ENCODE measurements at places on chromosomes 4 and X. TPM values are rescaled to one million over a fixed set of nuclear protein-coding genes. Genes with fewer than 3 reads are reported as not detected.

DNA sequence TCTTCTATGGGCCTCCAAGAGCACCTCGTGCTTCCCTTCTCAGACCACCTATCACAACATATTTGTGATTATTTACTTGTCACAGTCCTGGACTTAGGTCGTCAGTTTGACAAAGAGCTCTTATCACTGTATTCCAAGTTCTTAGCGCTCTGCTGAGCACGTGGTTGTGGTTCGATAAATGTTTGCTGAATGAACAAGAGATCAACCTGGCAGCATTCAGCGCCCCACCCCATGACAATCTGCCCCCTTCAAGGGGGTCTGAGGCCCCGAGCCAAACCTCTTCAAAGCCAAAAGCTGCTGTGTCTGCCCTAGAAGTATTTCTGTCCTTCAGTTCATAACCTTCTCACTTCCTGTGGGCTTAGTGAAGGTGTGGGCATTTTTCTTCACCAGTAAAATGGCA, 15.0 kb downstream of the RPS4X start:
- no peak for DNase-seq

The ADH1B gene
- polyA plus RNA-seq = 10.4 TPM

DNA sequence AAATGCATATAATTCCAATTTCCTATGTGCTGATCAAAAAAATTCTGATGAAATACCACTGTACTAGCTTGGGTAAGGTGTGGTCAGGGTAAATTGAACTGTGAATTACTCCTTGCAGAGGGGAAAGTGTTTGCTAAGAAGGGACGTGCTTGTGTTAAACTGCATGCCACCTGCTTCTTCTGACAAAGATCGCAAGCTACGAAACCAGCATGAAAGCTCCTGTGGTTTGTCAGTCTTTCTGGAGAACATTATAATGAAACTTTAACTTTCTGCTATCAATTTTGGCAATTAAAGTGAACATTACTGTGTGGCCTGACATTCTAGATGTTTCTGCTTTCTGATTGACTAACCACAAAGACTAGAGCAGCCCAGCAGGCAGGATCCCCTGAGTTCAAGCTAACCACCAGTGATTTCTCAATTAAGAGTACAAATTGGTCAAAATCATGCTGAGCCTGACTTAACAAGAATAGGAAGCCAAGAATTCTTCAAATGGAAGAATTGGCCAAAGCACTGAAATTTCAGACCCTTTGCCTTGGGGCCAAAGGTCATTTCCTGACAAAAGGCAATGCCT, 239.0 kb downstream of the SLITRK2 start:
- DNase-seq = no peak

The GASK1B gene
- polyA plus RNA-seq = 46.4 TPM

DNA sequence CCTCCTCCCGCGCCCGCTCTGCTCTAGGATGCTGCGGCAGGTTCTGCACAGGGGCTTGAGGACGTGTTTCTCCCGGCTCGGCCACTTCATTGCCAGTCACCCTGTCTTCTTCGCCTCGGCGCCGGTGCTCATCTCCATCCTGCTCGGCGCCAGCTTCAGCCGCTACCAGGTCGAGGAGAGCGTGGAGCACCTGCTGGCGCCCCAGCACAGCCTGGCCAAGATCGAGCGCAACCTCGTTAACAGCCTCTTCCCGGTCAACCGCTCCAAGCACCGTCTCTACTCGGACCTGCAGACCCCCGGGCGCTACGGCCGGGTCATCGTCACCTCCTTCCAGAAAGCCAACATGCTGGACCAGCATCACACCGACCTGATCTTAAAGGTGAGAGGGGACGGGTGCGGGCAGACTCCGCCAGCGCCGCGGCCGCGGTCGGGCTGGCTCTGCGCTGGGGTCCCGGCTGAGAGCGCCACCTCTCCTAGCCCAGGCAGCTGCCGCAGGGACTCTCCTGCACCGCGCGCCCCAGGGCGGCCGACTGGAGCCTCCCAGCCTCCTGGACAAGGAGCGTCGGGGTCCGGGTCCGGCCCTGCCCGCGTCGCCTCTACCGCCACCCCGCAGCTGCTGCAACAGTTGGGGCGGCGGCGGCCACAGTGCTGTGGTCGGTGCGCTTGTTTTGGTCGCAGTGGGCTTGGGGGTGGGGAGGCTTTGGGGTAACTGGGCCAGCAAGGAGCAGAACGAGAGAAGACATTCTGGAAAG, at the start of gene PTCHD1:
Gene PTCHD1 (plus strand): TSS at position 2 of the 752 bp plus-strand sequence. CDS start 27 bp downstream, at position 29.
- no peak for DNase-seq

The AMER1 gene
- polyA plus RNA-seq = 6.6 TPM

- DNase-seq = no peak
Observed at GRCh38 chrX:86210772-86211171, 62.5 kb downstream of the DACH2 start.

DNA sequence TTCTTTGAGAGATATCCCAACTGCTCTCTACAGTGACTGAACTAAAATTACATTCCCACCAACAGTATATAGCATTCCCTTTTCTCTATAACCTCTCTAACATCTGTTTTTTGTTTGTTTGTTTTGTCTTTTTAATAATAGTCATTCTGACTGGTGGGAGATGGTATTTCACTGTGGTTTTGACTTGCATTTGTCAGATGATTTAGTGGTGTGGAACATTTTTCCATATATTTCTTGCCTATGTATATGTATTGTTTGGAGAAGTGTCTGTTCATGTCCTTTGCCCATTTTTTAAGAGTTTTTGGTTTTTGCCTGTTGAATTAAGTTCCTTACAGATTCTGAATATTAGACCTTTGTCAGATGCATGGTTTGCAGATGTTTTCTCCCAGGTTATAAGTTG, 9.0 kb downstream of the USO1 start:
- no peak for DNase-seq

The SLC10A4 gene
- 0.68 TPM for polyA plus RNA-seq

The MCUB gene
- polyA plus RNA-seq = 10.6 TPM

DNA sequence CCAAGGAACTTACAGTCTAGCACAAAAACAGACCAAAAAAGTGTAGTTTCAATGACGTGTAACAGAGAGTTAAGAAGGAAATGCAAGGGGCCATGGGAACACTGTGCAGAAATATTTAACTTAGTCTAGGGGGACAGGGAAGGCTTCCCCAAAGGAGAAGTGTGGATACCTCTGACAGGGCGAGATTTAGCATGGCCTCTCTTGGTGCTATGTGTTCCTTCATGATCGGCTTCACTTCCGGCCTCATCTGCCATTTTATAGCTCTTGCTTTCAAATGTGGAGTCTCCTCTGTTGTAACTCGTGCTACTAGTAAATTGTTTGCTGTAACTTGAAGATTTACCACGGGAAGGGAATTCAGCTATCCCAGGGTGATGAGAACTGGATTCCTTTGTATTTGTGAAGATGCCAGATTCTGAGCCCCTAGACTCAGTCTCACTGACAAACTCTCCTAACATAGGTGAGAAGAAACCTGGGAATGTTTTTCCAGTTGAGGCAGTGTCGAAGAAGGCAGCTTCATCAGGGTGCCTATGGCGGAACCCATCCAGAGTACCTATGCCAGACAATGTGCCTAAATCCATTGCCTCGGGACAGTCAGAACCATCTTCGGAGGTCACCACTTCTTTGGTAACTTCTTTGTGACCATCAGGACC, 5.0 kb downstream of the FGA start:
- no peak for DNase-seq

GRCh38 chr4:25797136-25797535, 65.7 kb downstream of the SEL1L3 start:
- no peak for DNase-seq

DNA sequence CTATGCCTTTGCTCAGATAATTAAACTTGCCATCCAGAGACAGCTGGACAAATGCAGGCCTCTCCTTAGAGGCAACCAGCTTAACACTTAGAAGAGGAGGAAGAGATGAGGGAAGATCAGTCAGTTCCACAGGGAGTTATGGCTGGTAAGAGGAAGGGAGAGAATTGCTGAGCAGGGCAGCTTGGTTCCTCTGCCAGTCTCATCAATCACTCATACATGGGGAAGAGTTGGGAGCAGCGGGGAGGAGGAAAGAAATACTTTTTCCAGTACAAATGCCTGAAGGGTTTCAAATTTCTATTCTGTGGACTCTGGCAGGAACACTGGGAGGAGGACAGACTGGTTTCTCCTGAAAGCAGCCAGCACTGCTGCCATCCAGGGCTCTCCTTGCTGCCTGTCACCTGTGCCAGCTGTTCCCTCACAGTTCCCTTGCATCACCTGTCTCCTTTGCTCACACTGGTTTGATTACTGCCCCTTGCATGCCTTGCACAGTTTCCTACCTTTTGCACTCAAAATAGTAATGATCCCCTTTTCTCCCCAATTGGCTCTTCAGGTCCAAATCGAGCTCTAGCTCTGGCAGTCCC, 59.5 kb downstream of the PGRMC2 start:
- DNase-seq = no peak

DNA sequence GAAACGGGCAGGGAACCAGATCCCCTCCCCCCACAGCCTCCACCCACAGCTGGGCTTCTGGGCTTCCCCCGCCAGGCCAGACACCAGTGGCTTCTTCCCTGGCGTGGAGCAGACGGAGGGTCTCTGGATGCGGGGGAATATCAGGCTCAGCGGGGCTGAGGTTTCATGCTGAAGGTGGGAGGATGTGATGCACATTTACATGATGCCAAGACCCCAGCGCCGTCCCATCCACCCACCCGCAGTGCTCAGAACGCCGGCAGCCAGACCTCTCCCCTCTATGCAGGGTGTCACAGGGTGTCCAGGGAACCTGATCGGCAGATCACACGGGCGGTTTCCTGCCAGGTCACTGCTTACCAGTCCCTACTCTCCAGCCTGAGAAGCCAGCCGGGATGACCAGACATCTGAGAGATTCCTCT, 12.8 kb upstream of the TNIP2 start:
- no peak for DNase-seq

DNA sequence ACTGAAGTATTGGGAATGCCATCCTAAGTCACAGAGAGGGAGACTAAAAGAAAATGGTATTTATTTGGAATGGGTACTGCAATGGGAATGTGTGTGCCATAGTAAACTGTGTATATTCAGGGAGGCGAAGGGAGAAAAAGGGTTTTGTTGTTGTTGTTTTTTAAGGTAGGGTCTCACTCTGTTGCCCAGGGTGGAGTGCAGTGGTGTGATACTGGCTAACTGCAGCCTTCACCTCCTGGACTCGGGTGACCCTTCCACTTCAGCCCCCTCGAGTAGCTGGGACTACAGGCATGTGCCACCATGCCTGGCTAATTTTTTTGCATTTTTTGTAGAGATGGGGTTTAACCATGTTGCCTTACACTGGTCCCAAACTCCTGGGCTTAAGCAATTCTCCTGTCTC, 4.3 kb upstream of the SLC10A3 start:
- no peak for DNase-seq

GRCh38 chrX:39164212-39164611, 363.0 kb downstream of the MID1IP1 start:
- no peak for DNase-seq

Data from forelimb muscle (tissue), 1 donor.